Esophagus (tissue), 2 donors: ENCODE measurements at places on chromosomes 12 and 14. TPM values are rescaled to one million over a fixed set of nuclear protein-coding genes. Genes with fewer than 3 reads are reported as not detected.

The EVL gene
- polyA plus RNA-seq: 25.3 TPM

The DERA gene
- 37.2 TPM for polyA plus RNA-seq

The NPFF gene
- polyA plus RNA-seq: not detected

The GARIN6 gene
- not detected for polyA plus RNA-seq

The DPF3 gene
- 0.16 TPM for polyA plus RNA-seq

The SMIM41 gene
- 0.18 TPM for polyA plus RNA-seq

The COX14 gene
- 22.8 TPM for polyA plus RNA-seq

The DPY19L2 gene
- polyA plus RNA-seq: 3.4 TPM

The KRT2 gene
- polyA plus RNA-seq: 0.12 TPM

The KRT75 gene
- 0.19 TPM for polyA plus RNA-seq

The SIX6 gene
- polyA plus RNA-seq: not detected

The ATP5MC2 gene
- polyA plus RNA-seq: 466 TPM

The TTC9 gene
- 67.9 TPM for polyA plus RNA-seq

The EFS gene
- 23.1 TPM for polyA plus RNA-seq

The KRT83 gene
- not detected for polyA plus RNA-seq

The GALNT9 gene
- polyA plus RNA-seq: not detected
